ENCODE measurements at places on chromosomes 3 and 15.
A peak's percentile ranks its signal among the peaks of the same experiment; 100 is the strongest.

DNA sequence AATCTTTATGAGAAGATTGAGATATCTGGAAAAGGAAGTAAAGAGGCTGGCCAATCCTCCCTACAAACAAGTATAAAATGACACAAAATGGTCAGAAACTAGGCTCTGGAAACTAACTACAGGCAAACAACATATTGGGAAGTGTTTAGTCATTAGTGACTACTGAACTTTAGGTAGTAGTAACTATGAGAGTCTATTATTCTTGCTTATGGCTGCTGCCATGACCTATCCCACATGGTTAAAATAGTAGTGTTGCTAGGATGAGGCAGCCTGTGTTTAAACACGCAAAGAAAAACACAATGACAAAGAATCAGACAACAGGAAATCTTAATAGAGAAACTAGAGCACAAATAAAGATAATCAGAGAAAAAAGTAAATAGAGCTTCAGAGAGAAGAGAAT lies 67.9 kb downstream of the RFX7 start:
- no peak for DNase-seq

- DNase-seq = no peak
Measured at GRCh38 chr3:89278302-89279025, 171.0 kb downstream of the EPHA3 start.

DNA sequence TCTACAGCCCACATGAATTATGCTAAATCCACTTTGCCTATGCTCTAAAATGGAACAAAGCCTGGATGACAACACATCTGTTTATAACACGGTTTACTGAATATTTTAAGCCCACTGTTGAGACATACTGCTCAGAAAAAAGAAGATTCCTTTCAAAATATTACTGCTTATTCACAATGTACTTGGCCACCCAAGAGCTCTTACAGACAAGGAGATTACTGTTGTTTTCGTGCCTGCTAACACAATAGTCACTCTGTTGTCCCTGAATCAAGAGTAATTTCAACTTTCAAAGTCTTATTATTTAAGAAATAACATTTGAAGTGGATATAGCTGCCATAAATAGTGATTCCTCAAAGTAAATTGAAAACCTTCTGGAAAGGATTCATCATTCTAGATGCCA lies 70.9 kb downstream of the ANKRD28 start:
- no peak for DNase-seq

GRCh38 chr15:91783008-91783407 lies 70.5 kb upstream of the SLCO3A1 start:
- no peak for DNase-seq

- no peak for DNase-seq
Measured at GRCh38 chr15:98501192-98501591, 147.1 kb upstream of the IGF1R start.

DNA sequence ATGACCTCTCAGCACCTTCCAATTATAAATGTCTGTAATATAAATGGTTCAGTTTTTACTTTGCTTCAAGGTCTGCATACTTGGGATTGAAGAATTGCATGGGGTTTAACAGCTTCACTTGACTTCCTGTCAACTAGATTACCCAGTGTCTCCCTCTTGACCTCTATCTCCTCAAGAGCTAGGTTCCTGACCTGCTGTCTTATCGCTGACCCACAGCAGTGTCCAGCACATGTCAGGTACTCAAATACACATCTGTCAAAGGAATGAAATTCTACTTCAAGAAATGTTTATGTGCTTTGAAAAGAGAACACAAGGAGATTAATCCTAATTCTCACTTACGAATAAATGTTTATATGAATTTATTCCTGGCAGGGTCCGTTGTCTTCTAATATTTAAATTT lies 284.5 kb downstream of the SLC9A9 start:
- DNase-seq = no peak

GRCh38 chr15:54045397-54045796 lies 67.2 kb downstream of the UNC13C start:
- DNase-seq = no peak

- no peak for DNase-seq
Measured at GRCh38 chr15:86054338-86054737, 25.3 kb upstream of the AGBL1 start.

- peak; percentile 76 for DNase-seq
Measured at GRCh38 chr3:33658991-33659848, 58.8 kb downstream of the CLASP2 start.

- DNase-seq = no peak
Measured at GRCh38 chr3:56023546-56023945, 444.7 kb downstream of the ERC2 start.

GRCh38 chr15:75841626-75842025 lies 1.6 kb upstream of the UBE2Q2 start:
- DNase-seq = no peak

- no peak for DNase-seq
Measured at GRCh38 chr3:192168202-192168601, 559.1 kb downstream of the FGF12 start.

DNA sequence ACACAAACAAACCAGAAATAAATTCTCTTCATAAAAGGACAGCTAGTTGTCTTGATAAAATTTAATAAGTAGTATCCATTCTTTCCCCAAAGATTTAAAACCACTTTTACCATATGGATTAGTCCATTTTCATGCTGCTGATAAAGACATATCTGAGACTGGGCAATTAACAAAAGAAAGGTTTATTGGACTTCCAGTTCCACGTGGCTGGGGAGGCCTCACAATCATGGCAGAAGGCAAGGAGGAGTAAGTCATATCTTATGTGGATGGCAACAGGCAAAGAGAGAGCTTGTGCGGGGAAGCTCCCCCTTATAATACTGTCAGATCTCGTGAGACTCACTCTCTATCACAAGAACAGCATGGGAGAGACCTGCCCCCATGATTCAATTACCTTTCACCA lies 38.7 kb downstream of the C2CD4B start:
- DNase-seq = no peak

GRCh38 chr3:136404056-136404455 lies 153.9 kb downstream of the PCCB start:
- no peak for DNase-seq

- no peak for DNase-seq
Measured at GRCh38 chr3:191637611-191638010, 176.6 kb downstream of the PYDC2 start.

GRCh38 chr3:111708157-111708771 lies 113.1 kb upstream of the ZBED2 start:
- no peak for DNase-seq

- no peak for DNase-seq
Measured at GRCh38 chr15:92187975-92188374, 205.7 kb upstream of the ST8SIA2 start.

- peak; percentile 64 for DNase-seq
Measured at GRCh38 chr3:134620476-134621115, 30.2 kb downstream of the KY start.

- no peak for DNase-seq
Measured at GRCh38 chr3:120495809-120496208, 45.0 kb upstream of the FSTL1 start.
